ENCODE measurements at places on chromosomes 3 and 15. TPM values are rescaled to one million over a fixed set of nuclear protein-coding genes. Genes with fewer than 3 reads are reported as not detected.
A peak's percentile ranks its signal among the peaks of the same experiment; 100 is the strongest.

DNA sequence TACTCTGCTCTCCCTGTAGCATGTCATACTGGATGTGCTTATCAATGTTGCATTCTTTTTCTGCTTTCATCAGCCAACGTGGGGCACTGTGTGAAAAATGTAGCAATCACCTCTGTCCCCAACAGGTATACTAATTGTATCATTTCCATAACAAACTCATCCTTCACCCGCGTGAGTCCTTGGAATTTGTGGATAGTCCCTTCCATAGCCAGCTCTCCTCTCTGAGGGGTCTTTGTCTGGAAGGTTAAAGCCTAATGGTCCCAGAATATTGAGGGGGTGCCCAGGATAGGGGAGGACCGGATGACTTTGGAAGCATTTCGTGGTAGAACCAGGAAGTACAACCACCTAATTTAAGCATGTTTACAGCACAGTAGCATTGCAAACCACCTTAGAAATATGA, 124.6 kb downstream of the FOXB1 start:
- peaks cover 7% of the 10 kb centered on the region for H3K4me1 ChIP-seq
- H3K27me3 ChIP-seq = no peaks in the 10 kb centered on the region
- H3K27ac ChIP-seq = no peak overlapping the region

DNA sequence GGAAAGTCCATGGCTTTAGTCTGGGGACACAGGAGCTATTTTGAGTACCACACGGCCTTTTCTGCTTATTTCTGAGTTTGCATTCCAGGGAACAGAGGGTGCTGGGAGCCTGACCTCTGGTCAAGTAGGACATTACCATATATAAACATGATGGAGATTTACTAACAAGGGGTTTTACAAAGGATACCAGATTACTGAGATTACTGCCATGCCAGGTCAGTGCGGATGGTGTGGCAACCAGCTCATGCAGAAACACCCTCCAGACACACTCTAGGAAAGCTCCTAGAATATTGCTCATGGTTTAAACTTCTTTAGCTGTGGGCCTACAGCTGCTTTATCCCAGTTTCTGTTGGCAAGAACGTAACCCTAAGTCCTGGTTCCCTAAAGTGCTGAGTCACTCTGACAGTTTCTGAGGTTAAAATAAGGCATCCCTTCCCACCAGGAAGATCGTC, 54.3 kb upstream of the AGTR1 start:
- no peak overlapping the region for H3K4me3 ChIP-seq
- no peaks in the 10 kb centered on the region for H3K4me1 ChIP-seq
- no peak overlapping the region for H3K27ac ChIP-seq
- no peak for DNase-seq
- H3K36me3 ChIP-seq = no peaks in the 10 kb centered on the region

- DNase-seq = no peak
- no peak overlapping the region for H3K27ac ChIP-seq
- H3K27me3 ChIP-seq = peaks cover 7% of the 10 kb centered on the region
Observed at GRCh38 chr15:70443486-70444273, 319.7 kb downstream of the UACA start.

- H3K27ac ChIP-seq = no peak overlapping the region
- H3K4me3 ChIP-seq = no peak overlapping the region
- H3K36me3 ChIP-seq = no peaks in the 10 kb centered on the region
- no peak for DNase-seq
- peaks cover 6% of the 10 kb centered on the region for H3K4me1 ChIP-seq
Observed at GRCh38 chr3:194023501-194024280, 112.3 kb upstream of the HES1 start.

DNA sequence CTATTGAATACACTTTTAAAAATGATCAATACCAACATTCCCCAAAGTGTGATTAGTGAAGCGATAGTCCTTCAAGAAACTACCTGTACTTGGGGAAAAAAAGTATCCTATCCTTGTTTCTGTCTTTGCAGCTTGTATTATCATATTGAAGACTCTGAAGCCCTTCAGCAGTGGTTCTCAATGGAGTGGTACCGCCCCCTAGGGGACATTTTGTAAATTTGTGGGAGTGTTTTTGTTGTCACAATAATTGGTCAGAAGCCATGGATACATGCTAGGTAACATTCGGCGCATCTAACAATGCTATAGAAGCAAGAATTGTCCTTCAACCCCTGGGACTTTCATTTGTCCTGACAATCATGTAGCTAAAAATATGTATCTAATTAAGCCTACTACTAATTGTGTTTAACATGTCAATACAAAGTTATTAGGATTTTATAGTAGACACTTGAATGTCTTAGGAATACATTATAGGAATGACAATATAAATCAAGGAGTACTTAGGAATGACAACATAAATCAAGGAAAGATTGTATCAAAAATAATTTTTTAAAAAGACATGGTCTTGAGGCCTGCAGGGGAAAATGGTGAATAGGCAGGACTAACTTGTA, 53.7 kb downstream of the NMD3 start:
- DNase-seq = peak; percentile 47
- H3K36me3 ChIP-seq = no peaks in the 10 kb centered on the region
- H3K4me1 ChIP-seq = no peaks in the 10 kb centered on the region
- no peak overlapping the region for H3K27ac ChIP-seq

DNA sequence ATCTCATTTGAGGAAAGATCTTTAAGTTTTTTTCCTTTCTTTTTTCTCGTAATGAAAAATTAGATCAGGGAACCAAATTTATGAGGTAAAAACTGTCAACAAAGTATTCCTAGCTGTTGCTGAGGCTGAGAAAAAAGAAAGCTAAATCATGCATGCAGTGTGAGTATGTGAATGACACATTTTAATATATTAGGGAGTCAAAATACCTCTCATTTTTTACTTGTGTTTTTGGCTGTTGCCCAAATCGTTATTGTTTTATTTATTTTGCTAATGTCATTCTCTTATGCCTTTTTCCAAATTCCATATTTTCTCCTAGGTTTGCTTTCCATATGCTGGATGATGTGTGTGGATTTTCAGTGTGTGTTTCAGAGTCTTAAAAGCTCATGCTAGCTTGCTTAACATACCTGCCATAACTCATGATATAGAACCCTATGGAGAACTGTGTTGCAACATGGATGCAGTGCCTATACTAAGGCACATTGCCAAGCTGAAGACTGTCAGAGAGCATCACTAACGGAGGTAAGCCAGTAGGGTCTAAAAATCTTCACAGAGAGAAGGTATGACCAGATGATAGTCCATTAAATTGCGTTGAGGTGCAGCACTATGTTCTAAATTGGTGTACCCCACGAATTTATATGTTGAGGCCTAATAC, 629.5 kb upstream of the KCNMB2 start:
- H3K4me3 ChIP-seq = no peak overlapping the region
- no peaks in the 10 kb centered on the region for H3K36me3 ChIP-seq
- no peak for DNase-seq
- H3K4me1 ChIP-seq = no peaks in the 10 kb centered on the region

DNA sequence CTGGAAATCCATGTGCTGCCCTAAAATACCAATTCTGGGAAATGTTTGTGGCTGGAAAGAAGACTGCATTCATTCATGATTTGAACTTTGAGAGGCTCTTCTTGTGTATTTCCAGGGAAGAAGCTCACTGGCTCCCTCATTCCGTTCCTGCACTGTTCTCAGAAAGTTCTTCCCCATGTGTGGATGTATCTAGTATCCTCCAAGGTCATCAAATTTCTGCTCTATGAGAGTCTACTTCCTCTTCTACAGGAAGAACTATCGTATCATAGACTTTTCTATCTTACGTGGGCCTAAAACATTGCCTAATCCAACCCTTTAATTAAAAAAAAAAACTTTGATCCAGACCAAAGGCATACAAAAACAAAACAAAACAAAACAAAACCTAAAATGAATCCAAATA, 2.9 kb downstream of the CCR3 start:
- no peak overlapping the region for H3K27ac ChIP-seq
- H3K4me3 ChIP-seq = no peak overlapping the region
- DNase-seq = no peak
- no peaks in the 10 kb centered on the region for H3K36me3 ChIP-seq

DNA sequence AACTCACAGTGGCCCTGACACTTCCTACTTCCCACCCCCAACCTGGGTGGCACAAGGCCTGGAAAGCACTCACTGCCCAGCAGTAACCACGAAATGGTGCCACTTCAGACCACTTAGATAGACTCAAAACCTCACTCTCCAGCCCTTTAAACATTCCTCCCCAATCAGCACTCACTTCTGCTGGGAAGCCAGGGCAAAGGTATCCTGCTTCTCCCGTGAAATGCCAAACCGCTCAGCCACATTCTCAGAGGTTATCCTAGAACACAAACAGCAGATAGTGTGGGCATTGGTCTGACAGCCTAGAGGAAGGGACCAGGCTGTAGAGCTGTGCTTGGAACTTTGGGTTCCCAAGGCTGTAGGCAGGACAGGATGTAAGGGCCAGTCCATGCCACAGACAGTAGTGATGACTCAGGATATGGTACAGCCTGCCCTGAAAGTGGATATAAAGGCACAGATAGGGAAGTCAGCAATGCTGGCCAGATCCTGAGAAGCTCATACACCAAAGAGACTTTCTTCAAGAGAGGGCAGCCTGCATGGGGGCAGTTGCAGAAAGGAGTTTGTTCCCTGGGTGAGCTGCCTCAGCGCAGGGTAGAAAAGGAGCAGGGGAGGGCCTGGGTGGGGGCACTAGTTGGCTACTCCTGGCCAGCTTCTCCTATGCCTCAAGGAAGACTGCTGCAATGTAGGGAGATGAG, 9.2 kb downstream of the ACAA1 start:
- H3K27ac ChIP-seq = no peak overlapping the region
- DNase-seq = no peak
- H3K27me3 ChIP-seq = no peaks in the 10 kb centered on the region

- no peak for DNase-seq
- no peaks in the 10 kb centered on the region for H3K4me1 ChIP-seq
- no peak overlapping the region for H3K4me3 ChIP-seq
- no peaks in the 10 kb centered on the region for H3K36me3 ChIP-seq
Observed at GRCh38 chr3:177618873-177619733, 421.8 kb upstream of the TBL1XR1 start.

DNA sequence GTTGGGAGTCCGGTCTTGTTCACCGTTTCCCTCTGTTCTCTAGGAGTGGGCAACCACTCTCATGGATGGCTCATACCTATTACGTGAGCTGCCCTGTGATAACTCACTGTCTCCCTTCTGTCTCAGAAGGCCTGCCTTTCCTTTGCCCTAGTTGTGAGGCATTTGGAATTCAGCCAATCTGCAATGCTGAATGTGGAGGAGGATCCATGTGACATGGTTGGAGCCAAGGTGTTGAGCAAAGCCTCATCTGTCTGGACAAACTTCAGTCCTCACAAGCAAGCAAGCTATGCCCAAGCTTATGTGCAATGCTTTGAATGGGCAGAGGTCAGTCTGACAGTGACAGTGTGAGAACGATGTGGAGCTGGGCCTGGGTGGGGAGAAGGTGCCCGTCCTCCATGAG, 37.8 kb upstream of the ATP10A start:
- H3K36me3 ChIP-seq = no peaks in the 10 kb centered on the region
- no peaks in the 10 kb centered on the region for H3K27me3 ChIP-seq
- no peaks in the 10 kb centered on the region for H3K4me1 ChIP-seq
- H3K27ac ChIP-seq = no peak overlapping the region
- H3K4me3 ChIP-seq = no peak overlapping the region
- no peak for DNase-seq

The RLBP1 gene
- not detected for total RNA-seq

The TTC21A gene
- 106 TPM for total RNA-seq

The ALDH1L1 gene
- total RNA-seq = not detected

The CHRM5 gene
- total RNA-seq = not detected

The CNTN3 gene
- total RNA-seq = not detected

The RTP1 gene
- total RNA-seq = not detected

The NEK10 gene
- 0.49 TPM for total RNA-seq

The ACTRT3 gene
- total RNA-seq = 0.37 TPM

The PPP1R14D gene
- total RNA-seq = not detected

Measured in B cell (primary cell).